Lower leg skin (tissue), 4 donors: ENCODE measurements at places on chromosomes 3 and 15. TPM values are rescaled to one million over a fixed set of nuclear protein-coding genes. Genes with fewer than 3 reads are reported as not detected.
A peak's percentile ranks its signal among the peaks of the same experiment; 100 is the strongest.

DNA sequence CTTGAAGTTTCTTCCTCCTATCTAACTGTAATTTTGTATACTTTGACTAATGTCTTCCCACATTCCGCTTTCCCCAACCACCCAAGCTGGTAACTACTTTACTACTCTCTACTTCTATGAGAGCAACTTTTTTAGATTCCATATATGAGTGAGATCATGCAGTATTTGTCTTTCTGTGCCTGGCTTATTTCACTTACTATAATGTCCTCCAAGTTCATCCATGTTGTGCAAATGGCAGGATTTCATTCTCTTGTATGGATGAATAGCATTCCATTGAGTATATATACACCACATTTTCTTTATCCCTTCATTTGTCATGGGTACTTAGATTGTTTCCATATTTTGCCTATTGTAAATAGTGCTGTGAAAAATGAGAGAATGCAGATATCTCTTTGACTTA is 78.5 kb upstream of the CCNL1 start:
- DNase-seq = no peak

- DNase-seq = no peak
Measured at GRCh38 chr3:100928638-100929428, 64.4 kb downstream of the ABI3BP start.

The CCR8 gene
- not detected for total RNA-seq

DNA sequence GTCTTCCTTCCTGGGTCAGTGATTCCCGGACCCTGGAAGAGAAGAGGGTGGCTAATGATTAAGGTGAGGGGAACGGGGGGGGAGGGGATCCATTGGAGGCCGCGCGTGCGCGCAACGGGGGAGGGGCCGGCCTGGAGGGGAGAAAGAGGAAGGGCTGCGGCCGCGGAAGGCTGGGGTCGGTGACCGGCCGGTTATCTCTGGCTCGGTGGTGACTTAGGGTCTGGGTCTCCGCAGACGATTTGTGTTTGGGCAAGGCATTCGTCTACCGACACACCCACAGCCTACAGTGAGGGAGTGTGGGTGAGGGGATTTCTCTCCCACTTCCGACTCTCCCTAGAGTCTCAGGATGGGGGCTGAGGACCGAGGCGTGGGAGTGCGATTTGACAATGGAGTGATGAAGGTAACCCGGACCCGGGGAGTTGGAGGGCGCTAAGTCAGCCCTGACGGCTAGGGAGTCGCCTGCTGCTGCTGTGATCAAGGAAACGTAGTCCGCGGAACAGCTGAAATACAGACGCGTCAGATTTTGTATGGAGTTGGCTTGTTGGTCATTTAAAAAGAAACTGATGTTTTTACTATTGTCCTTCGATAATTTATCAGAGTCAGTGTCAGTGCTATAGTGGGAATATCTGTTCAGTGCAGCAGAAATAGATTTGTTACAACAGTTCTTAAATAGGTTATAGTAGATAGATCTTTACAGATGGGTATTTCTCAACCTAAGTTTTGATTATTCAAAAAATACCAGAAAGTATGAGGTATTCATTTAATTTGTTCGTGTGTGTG is 733 bp downstream of the RNF111 start:
- DNase-seq = peak; percentile 55

GRCh38 chr3:193821151-193821668 is 228.2 kb downstream of the OPA1 start:
- DNase-seq = no peak

The CPN2 gene
- total RNA-seq = not detected

The KLHL6 gene
- total RNA-seq = 0.58 TPM

DNA sequence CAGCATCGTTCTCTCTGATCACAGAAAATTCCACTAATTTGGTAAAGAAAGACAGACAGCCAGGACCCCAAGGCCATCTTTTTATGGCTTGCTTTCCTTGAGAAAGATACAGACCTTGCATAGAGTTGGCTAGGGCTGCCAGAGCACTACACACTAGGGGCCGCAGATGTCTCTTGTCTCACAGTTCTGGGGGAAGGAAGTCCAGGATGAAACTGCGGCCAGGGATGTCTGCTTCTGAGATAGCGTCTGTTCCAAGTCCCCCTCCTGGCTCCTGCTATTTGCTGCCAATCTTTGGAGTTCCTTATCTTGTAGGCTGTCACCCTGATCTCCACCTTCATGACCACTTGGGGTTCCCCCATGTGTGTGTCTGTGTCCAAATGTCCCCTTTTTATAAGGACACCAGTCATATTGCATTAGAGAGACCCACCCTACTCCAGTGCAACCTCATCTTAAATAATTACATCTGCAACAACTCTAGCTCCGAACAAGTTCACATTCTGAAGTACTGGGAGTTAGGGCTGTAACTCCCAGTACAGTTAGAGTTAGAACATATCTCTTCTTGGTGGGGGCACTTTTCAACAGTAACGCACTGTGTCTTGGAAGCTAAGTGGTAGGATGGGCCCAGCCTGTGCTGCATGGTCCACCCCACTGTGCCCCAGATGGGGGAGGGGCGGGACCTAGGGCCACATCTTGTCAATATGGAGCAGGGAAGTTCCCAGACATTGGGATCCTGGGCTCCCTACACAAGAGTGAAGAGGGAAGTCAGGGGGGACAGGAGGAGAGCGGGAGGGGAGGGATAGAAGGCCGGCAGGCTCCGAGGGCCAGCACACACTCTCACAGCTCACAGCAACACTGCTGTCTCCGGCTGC is 42.2 kb downstream of the KLF15 start:
- DNase-seq = no peak

DNA sequence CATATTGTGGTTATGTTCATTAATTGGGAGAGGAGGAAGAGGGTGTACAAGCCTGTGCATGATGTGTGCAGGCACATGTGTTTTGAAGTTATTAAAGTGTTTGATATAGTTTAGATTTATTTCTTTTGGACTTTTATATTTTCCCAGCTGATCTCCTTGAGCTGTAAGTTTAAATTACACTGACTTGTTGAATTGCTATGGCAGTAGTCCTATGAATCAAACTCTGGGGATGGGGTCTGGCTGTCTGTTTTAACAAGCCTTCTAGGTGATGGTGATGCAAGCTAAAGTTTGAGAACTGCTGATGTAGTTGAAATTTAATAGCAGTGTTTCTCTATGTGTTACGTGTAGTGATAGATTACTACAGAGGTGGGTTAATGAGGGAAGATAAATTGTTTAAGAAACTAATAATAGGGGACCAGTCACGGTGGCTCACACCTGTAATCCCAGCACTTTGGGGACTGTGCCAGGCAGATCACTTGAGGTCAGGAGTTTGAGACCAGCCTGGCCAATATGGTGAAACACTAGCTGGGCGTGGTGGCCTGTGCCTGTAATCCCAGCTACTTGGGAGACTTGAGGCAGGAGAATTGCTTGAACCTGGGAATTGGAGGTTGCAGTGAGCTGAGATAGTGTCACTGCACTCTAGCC is 7.0 kb downstream of the ARIH1 start:
- DNase-seq = no peak

GRCh38 chr3:129855170-129855831 is 38.2 kb downstream of the TMCC1 start:
- no peak for DNase-seq

DNA sequence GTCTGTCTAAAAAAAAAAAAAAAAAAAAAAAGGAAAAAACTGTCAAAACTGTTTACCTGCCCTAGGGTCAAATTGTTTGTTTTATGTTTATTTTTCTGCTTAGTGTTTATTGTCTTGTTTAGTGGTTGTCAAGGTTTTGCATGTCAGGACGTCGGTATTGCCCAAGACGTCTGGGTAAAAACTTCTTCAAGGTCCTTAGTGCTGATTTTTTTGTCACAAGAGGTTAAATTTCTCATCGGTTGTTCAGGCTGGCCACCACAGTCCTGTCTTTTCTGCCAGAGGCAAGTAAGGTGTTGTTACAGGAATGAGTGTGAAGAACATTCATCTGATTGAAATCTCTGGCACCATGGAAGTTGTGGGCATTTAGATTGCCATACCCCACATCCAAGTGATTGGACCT is 7.0 kb downstream of the DET1 start:
- no peak for DNase-seq

The KATNBL1 gene
- 25.7 TPM for total RNA-seq

The WWTR1 gene
- 55.3 TPM for total RNA-seq

DNA sequence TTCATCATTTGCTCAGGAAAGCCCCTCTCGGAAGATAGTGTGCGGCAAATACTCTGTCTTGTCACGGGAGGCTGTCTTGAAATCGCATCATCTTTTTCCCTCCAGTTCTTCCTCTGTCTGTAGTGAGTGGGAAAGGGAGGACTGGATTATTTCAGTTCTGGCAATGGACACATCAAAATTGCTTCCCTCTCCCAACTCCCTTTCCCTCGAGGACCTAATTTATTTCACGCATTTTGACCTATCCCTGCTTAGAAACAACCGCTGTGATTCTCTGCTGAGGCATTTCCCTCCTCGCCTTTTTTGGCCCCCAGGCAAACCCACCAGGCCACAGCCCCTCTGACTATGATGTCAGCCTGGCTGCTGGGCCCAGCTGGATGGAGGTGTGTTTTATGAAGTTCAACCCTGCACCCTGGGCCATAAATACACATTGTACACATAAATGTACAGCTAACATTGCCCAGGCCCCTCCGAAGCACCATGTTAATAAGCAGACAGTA is 138.7 kb upstream of the LRTM1 start:
- no peak for DNase-seq

The TJP1 gene
- total RNA-seq = 59.1 TPM

- DNase-seq = no peak
Measured at GRCh38 chr3:97439373-97439772, 325.2 kb upstream of the ARL6 start.

GRCh38 chr15:28871168-28871567 is 14.6 kb upstream of the APBA2 start:
- no peak for DNase-seq

GRCh38 chr3:181626036-181626435 is 85.7 kb upstream of the SOX2 start:
- no peak for DNase-seq

The SERINC4 gene
- total RNA-seq = not detected

GRCh38 chr15:97745481-97746071 is 214.9 kb upstream of the ARRDC4 start:
- DNase-seq = no peak

- DNase-seq = no peak
Measured at GRCh38 chr3:72034986-72035385, 250.0 kb upstream of the PROK2 start.

DNA sequence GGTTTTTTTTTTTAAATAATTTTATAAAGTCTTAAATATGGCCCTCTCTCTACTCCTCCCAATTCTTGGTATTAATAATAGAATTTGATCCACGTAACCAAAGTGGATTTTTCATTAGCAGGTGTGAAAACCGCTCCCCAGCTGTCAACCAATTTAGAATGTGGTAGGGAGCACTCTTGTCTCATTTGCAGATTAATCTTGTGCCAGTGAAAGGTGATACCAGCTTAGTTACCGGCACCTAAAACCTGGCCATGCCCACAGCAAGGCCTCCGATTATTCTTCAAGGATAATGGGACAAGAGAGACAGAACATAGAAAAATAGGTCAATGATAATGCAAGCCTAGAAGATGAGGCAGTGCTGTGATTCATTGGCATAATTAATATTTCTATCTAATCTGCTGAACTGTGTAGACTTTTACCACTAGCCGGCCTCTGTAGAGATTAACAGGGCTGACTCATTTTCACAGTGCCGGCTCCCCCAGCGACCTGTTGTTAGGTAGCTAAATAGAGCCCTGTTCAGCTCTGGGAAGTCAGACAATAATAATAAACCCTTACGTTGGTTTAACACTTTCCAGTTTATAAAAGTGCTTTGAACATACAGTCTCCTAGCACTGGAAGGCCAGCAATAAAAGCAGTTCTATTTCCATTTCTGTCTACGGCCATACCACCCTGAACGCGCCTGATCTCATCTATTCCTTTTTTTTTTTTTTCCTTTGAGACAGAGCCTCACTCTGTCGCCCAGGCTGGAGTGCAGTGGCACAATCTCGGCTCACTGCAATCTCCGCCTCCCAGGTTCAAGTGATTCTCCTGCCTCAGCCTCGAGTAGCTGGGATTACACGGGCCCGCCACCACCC is 102.9 kb downstream of the SHQ1 start:
- no peak for DNase-seq

DNA sequence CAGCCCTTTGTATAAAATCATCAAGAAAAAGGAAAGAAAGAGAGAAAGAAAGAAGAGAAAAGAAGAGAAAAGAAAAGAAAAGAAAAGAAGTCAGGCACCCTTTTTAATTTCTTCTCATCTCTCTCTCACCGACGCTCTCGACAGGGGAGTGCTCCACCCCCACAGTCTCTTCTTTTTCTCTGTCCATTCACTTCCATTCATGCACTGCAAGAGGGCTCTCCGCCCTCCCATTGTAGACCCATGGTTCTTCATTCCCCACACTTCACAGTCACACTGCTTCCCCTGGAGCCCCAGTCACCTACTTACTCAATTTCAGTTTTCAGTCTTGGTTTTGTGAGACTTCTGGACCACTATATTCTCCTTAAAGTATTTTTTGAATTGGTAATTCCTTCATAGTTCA is 254.7 kb downstream of the SOX2 start:
- DNase-seq = no peak

The CHRM5 gene
- not detected for total RNA-seq

DNA sequence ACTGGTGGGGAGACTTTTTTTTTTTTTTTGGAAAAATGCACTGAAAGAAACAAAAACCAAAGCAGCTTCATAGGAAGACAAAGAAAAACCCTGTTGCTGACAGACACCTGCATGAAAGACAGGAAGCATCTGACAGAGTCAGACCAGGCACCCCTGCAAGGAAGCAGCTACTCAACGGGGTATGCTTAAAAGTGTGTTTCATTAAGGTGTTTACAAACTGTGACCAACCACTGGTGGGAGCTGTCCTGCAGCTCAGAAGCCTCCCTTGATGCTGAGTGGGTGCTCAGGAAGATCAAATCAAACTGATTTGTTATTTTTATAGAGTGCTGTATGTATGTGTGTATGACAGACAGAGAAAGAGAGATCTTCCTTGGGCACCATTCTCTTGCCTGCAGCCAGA is 34.7 kb upstream of the AGBL1 start:
- DNase-seq = no peak

GRCh38 chr3:53250453-53250852 is 5.4 kb downstream of the TKT start:
- DNase-seq = no peak

GRCh38 chr15:68478853-68479252 is 46.9 kb upstream of the ITGA11 start:
- no peak for DNase-seq

The REC114 gene
- not detected for total RNA-seq

DNA sequence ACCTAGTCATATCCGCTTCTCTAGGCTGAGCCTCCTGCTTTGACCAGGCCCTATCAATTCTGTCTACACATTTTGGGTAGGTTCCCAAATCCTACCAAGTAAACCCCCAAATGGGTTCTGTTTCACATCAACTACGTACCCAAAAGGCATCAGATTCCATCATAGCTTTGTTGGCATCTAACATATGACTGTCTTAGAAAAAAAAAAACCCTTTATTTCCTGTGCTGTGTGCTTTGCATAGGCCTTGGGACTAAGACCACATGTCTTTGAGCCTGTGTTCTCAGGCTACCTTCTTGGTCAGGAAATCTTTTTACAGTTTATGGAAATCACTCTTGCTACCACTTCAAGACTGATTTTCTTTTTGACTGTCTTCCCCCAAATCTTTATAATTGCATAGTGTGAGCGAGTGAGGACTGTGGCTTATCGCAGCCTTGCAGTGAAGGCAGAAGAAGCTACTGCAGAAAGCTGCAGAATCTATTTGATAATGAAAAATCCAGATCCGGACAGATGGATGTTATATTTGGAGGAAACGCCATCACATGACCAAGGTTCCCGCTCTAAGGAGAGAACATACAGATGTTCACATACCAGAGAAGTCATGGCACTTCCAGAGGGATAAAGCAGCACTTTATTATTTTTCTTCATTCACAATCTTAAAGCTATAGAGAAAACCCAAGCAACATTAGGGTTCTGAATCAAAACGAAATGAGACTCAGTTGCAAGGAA is 111.2 kb downstream of the EOMES start:
- DNase-seq = no peak

- no peak for DNase-seq
Measured at GRCh38 chr3:103295974-103296570, 861.3 kb downstream of the ZPLD1 start.
